ENCODE measurements at places on chromosomes 12 and 14. TPM values are rescaled to one million over a fixed set of nuclear protein-coding genes. Genes with fewer than 3 reads are reported as not detected.

The RAB21 gene
- total RNA-seq = 50.6 TPM

The ZBTB42 gene
- total RNA-seq = 2.9 TPM

The RHEBL1 gene
- 11.0 TPM for total RNA-seq

The GALNT4 gene
- total RNA-seq = 4.9 TPM

The RFLNA gene
- 63.9 TPM for total RNA-seq

The EIF5 gene
- total RNA-seq = 161 TPM

The RAB35 gene
- 23.3 TPM for total RNA-seq

GRCh38 chr14:53192052-53192760 lies 39.1 kb upstream of the DDHD1 start:
- no peak for DNase-seq

- no peak for DNase-seq
These were observed 20.2 kb upstream of the CLEC4D start for GRCh38 chr12:8493084-8493483.

GRCh38 chr12:77941401-77941800 lies 110.7 kb downstream of the NAV3 start:
- peak; percentile 8 for DNase-seq

DNA sequence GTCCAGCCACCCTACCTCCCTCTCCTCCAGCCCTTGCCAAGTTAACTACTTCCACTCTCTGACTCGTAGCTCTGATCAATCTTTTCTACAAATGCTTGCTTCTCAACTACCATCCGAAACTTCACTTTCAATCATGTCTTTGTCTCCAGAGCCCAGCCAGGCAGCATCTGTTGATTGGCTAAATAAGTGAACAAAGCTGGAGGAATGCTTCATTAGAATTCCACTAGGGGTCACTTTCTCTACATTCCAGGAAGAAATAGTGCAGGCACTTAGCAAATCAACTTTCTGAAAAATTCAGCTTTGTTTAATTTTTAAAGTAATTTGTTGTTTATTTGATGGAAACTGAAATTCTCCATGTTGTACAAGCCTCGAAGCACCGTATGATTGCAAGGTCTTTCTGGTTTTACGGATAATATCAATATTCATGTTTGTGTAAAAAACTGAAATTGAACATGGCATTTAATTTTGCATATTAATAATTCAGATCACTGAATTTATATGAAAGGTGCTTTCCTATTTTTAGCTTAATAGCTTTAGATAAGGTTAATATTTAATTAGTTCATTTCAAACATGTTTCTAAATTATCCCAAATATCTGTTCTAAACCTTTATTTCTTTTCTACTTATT lies 32.4 kb upstream of the HELB start:
- DNase-seq = peak; percentile 33

DNA sequence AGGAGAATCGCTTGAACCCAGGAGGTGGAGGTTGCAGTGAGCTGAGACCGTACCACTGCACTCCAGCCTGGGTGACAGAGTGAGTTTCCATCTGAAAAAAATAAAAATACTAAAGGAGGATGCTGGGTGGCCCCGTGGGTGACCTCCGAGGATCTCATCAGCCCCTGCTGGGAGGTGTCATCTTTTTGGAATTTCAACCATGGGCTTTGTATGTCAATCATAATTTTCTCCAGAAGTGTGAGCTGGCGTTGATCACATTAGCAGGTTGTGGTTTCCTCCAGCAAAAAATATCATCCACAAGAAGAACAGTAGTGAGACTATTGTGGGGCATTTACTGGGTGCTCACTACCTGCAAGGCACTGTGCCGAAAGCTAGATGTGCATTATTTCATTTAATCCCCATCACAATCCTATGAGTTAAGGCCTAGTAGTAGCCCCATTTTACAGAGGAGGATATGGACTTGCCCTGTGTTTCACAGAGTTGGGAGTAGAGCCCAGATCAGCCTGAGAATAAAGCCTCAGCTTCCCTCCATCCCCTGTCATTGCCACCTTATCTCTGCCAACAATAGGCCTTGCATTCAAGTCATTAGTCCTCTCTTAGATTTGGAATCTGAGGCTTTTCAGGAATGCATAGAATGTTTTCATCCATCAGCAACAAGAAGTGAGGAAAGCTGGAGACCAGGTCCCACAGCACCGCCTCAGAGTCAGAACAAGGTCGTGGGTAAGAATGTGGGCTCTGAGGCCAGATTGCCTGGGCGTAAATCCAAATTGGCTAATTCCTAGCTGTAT lies 39.8 kb downstream of the SVOP start:
- no peak for DNase-seq

DNA sequence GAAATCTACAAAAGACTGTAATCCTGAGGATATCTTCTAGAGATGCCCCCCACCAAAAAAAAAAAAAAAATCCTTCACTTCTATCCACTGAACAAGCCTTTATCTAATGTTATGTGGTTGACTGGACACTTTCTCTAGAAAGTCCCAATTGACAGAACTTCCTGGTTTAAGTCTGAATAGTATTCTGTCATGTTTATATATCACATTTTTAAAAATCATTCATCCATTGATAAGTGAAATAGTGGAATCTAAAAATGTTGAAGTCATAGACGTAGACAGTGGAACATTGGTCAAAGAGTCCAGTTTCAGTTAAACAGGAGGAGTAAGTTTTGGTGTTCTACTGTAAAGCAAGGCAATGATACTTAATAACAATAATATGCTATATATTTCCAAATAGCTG lies 297.0 kb downstream of the SSPN start:
- no peak for DNase-seq

- no peak for DNase-seq
These were observed 13.1 kb downstream of the PGAM5 start for GRCh38 chr12:132723764-132724140.

DNA sequence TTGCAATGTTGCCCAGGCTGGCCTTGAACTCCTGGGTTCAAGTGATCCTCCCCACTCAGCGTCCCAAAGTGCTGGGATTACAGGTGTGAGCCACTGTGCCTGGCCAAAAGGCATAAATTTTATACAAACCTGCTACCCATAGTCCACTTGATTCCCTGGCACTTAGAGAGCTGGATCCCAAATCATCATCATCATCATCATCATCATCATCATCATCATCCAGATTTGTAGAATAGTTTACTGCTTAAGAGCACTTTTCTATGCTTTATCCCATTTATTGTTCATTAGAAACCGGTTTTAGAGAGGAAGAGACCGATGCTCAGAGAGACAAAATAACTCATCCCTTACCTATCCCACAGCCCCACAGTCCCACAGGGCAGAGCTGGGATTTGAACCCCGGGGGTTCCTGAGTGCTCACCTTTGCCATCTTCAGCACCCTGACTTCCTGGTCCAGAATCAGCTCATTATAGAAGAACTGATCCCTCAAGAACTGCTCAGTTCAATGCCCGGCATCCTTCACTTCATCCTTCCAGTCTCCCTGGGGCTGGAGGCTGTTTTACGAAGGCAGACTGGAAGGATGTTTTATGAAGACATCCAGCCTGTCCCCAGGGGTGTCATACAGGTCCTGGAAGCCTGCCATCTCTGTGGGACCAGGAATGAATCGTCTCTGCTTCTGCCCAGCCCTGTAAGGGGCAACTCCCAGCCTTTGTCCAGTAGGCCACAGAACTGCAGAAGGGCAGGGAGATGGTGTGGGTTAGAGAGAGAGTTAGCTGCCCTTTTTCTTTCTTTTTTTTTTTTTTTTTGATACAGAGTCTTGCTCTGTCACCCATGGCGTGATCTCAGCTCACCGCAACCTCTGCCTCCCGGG lies 20.2 kb upstream of the OASL start:
- no peak for DNase-seq

DNA sequence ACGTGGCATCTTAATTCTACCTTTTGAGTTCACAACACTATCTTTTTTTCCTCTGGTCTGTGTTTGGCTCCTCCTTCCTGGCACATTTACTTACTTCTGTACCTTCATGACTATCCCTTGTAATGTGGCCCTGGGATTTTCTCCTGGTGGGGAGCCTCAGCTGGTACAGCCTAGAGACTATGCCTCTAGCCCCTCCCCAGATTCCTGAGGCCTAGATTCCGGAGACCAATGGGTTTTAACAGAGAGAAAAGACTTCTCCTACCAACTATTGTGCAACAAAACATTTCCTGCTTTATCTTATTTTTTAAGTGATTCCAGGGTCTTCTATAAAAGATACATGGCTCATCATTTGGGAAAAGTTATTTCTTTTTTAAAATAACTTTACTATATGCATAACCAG lies 216.2 kb upstream of the KRR1 start:
- no peak for DNase-seq

GRCh38 chr14:100609941-100610391 lies 22.7 kb upstream of the BEGAIN start:
- DNase-seq = no peak

DNA sequence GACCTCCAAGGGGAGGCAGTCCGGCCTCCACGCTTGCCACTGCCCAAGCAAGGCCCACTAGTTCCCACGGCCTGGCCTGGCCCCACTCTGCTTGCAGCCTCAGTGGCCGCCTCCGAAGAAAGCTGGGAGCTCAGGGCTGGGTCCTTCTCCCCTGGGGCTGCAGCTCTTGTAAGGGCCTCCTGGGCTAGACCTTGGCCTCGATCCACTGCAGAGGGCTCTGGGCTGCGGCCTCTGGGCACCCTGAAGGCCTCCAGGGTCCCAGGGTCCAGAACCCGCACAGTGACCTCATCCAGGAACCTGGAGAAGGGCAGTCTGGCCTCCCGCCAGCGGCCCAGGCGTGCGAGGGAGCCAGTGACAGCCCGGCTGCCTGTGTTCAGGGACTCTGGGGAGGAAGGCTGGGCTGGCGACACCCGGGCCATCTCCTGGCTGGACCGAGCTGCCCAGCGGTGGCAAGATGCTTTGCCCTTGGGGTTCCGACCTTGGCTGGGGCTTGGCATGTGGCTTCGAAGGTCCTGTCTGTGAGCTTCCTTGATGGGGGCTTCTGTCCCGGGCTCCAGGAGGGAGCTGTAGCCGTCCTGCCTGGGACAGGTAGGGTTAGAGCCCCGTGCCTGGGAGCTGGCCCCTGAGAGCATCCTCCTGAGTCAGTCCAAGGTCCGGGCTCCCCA lies 9.8 kb downstream of the BEGAIN start:
- DNase-seq = no peak

- no peak for DNase-seq
These were observed 26.9 kb downstream of the CLMN start for GRCh38 chr14:95292660-95293425.

DNA sequence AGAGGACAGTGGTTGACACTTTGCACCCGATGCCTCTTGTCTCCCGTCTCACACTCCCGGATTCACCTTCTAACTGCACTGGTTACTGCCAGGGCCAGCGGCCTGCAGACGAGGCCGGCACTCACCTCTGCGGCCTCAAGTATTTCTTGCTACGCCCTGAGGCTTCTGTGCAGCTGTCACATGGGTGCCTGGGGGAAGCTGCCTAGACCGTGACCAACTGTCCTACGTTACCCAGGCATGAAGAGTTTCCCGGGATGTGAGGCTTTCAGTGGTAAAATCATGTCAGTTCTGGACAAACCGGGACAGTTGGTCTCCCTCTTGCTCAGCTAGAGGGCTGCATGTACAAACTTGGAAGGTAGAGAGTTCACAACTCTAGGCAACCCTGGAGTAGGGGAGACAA lies 274.5 kb downstream of the GLT1D1 start:
- DNase-seq = no peak

Measured in Daoy (cell line).